Inflammatory macrophage treated with lipopolysaccharide for 1 hour (primary cell): ENCODE measurements at places on chromosomes 1 and 21.
A peak's percentile ranks its signal among the peaks of the same experiment; 100 is the strongest.

DNA sequence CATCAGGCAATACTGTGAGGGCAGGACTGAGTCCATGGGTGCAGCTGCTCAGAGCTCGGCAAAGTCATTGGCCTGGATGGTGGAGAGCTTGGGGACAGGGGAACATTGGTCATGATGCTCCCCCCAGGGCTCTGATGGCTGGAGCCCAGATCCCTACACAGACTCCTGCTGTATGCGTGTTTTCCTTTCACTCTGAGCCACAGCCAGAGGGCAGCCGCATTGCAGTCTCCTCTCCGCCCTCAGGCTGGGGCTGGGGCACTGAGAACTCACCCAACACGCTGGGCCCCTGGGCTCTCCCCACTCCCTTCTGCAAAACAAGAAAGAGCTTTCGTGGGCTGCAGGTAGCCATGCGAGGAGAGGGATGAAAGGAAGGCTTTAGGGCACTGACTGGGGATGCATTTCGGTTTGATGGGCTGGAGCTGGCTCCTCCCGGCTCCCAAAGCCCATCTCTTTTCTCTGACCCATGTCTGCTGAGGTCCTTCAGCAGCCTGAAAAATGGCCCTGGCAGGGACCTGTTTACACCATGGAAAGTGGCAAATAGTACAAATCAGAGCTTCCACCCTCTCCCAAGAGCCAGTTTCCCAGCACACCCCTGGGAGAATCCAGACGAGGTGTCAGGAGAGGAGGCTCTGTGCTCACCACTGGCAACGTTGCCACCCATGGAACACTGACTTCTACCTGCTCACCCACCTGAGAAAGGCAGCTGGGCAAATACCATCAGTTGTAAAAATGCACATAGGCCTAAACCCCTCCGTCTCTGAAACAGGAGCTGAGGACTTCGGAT, 43.8 kb downstream of the CAPN2 start:
- no peak for DNase-seq

DNA sequence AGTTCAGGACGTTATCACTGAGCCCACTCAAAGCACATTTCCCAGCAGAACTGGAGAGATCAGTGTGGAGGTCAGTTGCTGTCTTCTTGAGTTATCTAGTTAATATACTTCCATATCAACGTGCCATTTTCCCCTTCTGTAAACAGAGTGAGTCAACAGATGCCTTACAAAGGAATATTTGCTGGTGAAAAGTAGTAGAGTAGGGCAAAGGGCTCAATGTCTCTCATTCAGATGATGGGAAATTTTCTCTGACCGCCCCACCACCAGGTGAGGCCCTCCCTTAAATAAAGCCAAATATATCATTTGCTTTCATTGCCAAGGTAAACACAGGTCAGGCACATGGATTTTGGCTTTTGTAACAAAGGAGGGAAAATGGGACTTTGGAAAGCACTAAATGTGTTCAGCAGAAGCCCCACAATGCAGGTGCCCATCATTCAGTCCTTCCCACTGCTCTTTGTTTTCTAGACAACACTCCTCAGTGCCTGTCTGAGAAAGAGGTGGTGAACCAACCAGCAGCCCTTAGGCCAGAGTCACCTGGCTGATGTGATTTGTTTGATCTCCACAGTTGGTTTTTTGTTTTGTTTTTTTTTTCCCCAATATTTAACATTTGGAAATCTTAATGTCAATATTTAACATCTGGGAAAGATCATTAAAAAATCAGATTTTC, 40.5 kb upstream of the SAMD13 start:
- no peak for DNase-seq

DNA sequence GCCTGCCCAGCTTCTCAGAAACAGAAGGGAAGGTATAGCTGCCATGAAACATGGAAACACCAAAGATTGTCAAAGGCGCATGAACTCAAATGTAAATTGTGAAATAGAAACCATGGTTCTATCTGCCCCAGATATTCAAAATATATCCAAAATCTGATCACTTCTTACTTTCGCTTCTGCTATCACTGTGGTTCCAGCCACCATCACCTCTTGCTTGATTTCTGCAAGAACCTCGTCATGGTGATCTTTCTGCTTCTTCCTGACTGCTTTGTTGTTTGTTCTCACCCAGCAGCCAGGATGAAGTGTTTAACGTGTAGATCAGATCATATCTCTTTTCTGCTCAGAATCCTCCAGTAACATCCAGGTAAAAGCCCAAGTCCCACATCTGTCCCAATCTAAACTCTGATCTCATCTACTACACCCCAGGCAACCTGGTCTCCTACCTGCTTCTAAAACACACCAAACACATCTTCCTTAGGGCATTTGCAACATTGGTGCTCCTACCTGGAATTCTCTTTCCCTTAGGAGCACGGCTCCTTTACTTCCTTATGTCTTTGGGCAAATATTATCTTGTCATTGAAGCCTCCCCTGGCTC, 10.5 kb upstream of the LMO4 start:
- no peak for DNase-seq

- peak; percentile 88 for DNase-seq
Measured at GRCh38 chr1:28111157-28111556, 22.7 kb upstream of the EYA3 start.

- DNase-seq = no peak
Measured at GRCh38 chr1:204081164-204081790, 8.4 kb downstream of the SOX13 start.

DNA sequence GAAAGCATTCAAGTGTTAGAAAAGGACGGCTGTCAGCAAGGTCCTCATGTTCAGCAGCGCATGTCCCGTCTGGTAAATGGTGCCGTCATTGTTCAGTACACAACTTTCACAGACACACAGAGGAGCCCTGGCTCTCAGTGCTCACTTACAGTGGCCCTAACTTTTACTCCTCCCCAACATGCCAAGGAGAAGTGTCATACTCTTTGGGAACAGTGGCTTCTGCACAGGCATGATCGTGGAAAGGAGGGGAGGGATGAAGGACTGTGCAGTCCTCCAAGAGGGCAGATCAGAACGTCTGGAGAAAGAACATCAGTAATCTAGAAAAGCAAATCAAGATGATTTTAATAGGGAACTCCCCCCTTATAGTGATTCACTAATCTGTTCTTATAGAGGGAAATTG, 3.8 kb upstream of the GRHL3 start:
- no peak for DNase-seq
